NCI-H1417 (cell line): ENCODE measurements at places on chromosomes 2 and 18.

DNA sequence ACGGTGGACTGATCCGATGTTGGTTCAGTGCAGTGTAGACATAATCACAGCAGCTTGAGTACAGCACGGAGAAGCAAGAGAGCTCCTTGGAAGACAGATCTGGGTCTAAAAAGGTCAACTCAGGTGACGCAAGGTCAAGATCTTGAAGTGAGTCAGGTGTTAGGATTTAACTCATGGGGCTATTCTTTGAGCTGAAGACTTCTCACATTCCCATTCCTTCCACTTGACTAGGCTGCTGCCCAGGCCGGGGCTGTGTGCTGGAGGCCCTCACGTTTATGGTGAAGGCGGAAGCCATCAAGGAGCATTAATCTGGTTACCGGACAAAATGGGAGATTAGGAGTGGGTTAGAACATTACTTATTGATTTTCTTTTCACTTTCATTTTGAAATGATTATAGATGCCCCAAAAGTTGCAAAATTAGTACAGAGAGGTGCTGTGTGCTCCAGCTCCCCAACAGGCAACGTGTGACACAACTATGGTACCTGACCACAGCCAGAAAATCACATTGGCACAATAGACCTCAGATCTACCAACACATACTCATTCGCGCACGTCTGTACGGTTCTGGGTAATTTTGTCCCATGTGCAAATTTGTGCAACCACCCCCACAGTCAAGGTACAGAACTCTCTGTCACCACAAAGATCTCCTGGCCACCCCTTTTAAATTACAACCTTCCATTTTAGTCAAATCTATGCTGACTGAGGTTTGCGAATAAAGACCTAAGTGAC is 77.6 kb upstream of the SEC11C start:
- no peak for DNase-seq

- no peak for DNase-seq
These were observed 43.0 kb upstream of the ACKR3 start for GRCh38 chr2:236526455-236527158.

DNA sequence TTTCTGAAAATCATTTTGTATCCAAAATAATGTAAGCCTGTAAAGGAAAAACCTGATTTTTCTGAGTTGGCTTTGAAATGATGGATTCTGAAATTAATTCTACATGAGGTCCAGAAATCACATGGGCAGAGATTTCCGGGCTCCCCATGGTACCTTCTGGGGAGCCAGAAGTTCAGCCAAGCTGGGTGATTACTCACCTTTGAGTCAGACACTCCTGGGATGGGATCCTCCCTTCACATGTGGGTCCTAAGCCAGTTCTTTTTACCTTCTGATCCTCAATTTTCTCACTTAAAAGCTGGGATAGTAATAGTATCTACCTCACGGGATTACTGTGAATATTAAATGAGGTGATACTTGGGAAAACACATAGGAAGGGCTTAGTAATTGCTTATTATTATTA is 179.8 kb upstream of the EPAS1 start:
- DNase-seq, result no peak

DNA sequence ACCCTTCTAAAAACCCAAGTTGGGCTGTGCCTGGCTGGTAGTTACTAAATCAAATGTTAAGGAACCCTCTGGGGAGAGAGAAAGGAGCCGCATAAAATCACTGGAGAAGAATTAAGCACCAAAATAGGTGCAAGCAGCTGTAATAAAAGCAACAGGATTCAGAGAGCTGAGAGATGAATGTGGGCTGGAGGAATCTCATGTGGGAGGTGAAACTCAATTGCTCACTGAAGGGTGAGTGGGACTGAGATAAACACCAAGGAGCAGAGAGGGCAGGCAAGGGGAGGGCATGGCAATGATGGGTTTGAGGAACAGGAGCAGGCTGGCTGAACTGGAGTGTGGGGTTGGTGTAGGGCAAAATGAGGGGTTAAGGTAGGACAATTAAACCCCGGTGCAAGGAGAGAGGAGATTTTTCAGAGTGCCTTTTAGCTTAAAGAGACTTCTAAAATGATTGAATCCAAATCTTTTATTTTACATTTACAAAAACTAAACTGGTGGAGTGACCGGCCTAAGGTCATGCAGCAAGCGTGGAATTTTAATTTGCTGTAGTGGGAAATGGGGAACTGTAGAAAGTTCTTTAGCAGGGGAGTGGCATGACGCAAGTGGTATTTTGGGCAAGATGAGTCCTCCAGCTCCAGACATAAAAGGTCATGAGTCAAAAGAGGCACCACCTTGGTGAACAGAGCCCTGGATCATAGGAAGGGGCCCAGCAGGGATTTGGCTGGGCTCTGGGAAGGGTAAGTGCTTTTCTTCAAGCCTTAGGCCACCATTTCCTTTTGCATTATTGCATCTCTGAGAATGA is 10.5 kb downstream of the PLB1 start:
- no peak for DNase-seq

- DNase-seq, result no peak
These were observed 7.8 kb downstream of the ZNF892 start for GRCh38 chr2:95215018-95215612.

GRCh38 chr2:109438773-109439389 is 174.9 kb downstream of the SEPTIN10 start:
- no peak for DNase-seq
